AG09309 (cell line): ENCODE measurements at places on chromosomes 16 and 17.

- no peak for DNase-seq
These were observed 665.6 kb upstream of the SOX9 start for GRCh38 chr17:71455219-71455618.

GRCh38 chr17:57455063-57455914 is 199.0 kb downstream of the MSI2 start:
- DNase-seq = no peak

- no peak for DNase-seq
These were observed at the start of gene KDM6B for GRCh38 chr17:7833795-7834541. Gene KDM6B (plus strand): TSS chr17:7834217. CDS start chr17:7845555, 11,338 bp downstream.

DNA sequence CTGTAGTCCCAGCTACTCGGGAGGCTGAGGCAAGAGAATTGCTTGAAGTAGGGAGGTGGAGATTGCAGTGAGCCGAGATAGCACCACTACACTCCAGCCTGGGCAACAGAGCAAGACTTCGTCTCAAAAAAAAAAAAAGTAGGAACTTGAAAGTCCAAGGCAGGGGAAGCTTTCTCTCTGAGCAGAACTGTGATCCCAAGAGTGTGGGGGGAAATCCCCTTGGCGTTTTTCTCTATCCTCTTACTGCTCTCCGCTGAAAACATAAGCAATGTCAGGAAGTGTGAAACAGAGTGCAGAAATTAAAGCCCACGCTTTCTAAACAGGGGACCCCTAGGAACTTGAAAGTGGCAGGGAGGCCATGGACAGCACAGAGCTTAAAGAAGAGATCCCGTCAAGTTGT is 9.8 kb upstream of the CMTM3 start:
- no peak for DNase-seq

- no peak for DNase-seq
These were observed 192.4 kb downstream of the RAB11FIP4 start for GRCh38 chr17:31583772-31584356.

DNA sequence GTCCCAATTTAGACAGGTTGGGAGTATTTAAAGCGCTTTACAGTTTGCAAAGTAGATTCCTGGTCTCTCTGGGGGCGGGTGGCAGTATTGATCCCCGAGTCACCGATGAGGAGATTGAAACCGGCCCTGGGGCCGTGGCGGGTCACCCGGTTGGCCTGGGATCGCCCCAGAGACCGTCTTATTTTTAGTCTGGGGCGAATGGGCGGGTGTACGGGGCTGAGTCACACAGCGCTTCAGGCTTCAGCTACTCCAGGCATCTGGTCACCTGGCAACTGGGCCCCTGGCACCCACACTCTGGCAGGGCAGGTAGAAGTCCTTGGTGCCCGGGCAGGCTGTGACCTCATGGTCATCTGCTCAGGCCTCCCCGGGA is 669 bp downstream of the MIEF2 start:
- DNase-seq = no peak

- no peak for DNase-seq
These were observed 6.4 kb downstream of the ITGAL start for GRCh38 chr16:30478766-30479478.
